Suppressor macrophage treated with lipopolysaccharide for 1 hour (primary cell): ENCODE measurements at places on chromosomes 11 and 22.

DNA sequence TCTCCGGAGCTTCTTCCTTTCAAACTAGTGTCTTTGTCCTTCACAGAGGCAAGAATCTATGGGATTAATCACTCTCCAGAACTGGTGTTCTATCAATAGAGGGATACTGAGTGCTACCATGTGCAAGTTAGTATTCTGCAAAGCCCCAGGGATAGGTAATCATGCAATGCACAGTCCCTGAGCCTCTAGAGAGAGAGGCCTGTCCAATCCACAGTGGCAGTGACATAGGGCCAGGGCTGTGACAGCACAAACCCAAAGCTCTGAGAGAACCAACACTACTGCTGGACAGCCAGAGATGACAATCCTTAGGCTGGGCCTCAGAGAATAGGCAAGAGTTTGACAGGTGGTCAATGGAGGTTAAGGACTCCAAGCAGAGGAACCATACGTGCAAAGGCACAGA is 66.8 kb upstream of the USP47 start:
- no peak for DNase-seq

GRCh38 chr11:74306435-74307175 is 4.8 kb downstream of the P4HA3 start:
- peak; percentile 42 for DNase-seq

GRCh38 chr11:17805873-17806272 is 71.3 kb downstream of the KCNC1 start:
- DNase-seq, result no peak

DNA sequence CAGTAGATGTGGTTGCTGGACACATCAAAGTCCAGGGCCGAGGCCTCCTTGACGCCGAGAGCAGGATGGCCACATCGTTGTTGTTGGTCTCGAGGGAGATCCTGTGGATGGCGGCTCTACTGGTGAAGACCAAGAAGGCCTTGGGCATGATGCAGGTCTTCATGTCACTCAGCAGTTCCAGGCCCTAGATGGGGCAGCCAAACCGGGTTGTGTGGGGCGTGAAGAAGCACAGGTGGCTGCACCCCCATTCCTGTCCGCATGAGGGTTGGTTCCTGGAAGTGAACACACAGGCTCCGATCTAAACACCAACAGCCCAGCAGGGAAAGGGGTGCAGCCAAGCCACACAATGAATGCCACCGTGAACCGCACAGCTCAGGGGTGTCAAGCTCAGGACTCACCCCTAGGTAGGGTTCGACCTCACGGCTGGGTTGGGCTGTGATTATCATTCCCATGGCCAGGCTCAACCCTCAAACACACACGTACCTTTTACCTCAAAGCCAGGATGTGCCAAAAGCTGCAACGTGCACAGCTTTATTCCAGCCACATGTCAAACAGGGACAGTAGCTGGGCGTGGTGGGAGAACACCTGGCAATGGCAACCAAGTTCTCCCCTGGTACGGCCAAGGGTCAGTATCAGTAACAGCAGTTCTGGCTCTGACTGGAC is 132.3 kb downstream of the CRYBB2 start:
- DNase-seq, result no peak

DNA sequence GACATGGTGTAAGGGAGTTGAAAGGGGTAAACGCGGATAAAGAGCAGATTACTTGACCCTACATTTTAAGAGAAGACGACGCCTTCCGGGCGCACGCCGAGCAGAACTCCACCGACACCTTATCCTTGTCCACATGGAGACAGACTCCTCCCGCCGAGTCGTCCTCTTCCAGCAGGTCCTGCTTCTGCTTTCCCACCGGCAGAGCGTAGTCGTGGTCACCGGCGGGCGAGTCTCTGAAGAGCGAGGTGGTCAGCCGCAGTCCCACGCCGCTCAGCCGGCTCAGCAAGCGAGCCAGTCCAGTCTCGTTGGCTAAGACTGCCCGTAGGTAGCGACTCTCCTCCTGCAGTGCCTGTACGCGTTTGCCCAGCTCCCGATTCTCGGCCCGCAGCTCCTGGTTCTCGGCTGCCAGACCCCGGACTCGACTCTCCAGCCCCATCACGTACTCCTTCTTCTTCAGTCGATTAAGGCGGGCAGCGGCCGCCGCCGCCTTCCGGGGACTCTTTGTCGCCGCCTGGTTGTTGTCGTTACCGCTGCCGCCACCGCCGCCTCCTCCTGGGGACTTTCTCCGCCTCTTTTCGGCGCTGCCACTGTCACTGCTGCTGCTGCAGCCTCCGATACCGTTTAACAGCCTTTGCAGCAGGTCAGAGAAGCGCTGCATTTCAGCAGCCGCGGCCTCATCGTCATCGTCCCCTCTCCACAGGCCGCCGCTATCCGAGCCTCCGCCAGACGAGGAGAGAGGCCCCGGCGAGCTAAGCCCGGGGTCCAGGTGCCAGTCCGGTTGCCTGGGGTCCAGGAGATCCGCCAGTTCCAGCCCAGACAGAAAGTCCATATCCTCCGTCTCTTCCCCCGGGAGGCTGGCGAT is 945 bp downstream of the CREBZF start:
- peak; percentile 93 for DNase-seq

- no peak for DNase-seq
These were observed 36.2 kb upstream of the TRPC6 start for GRCh38 chr11:101620026-101620425.

- DNase-seq, result no peak
These were observed 14.7 kb upstream of the GLB1L2 start for GRCh38 chr11:134317103-134317502.

- no peak for DNase-seq
These were observed 358.7 kb upstream of the PDGFD start for GRCh38 chr11:104522650-104523049.

DNA sequence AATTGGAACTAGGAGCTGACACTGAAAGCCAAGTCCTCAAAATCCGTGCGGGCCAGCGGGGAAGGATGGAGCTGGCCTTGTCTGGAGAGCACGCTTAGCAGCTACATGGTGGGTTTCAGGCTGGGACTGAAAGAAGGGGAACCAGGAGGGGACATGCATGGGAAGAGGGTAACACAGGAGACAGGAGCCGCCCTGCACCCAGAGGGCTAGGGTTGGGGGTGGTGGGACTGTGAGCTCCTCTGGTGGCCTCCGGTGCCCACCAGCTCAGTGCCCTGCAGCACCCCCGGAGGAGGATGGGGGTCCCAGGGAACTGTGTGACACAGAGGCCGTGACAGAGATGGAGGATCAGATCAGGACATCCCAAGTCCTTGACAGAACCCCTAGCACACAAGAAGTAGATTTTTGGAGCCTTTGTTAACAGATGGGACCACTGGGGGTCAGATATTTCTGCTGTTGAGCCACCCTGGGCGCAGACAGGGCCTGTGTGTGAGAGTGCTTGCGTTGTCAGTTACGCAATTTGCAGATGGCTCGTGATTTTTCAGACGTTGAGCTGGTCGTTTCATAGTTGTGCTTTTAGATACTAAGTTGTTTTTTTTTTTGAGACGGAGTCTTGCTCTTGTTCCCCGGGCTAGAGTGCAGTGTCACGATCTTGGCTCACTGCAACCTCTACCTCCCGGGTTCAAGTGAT is 21.3 kb upstream of the GRAMD4 start:
- peak; percentile 76 for DNase-seq

- DNase-seq, result no peak
These were observed 1071.7 kb upstream of the TENM4 start for GRCh38 chr11:80512491-80512890.

- no peak for DNase-seq
These were observed 282.9 kb downstream of the LUZP2 start for GRCh38 chr11:24779791-24780190.

GRCh38 chr22:17924735-17925364 is 99.5 kb downstream of the MICAL3 start:
- no peak for DNase-seq

GRCh38 chr22:23204125-23204488 is 23.8 kb downstream of the BCR start:
- no peak for DNase-seq

DNA sequence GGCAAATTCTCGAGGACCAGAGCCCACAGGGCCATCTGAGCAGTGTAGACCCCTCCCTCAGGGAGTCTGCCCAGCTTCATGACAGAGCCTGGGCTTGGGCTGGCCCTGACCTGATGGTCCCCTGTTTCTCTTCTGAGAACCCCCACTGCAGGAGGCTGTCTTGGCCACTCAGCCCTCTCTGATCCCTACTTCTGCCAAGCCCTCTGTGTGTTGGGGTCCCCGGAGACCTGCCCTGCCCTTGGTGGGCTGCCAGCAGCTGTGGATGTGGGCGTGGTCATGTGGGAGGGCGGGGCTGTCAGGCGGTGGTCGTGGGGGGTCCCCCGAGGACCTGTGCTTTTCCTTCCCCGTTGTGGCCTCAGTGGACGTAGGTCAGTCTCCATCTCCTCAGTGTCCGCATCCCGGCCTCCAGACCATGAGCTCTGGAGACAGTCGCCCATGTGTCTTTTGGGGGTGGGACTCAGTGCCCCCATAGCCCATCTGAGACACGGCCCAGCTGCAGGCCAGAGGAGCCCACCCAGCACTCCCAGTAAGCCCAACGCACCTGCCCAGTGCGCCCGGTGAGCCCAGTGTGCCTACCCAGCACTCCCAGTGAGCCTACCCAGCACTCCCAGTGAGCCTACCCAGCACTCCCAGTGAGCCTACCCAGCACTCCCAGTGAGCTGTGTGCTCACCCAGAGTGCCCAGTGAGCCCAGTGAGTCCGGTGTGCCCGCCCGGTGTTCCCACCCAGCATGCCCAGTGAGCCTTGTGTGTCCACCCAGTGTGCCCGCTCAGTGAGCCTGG is 409.2 kb downstream of the TBC1D22A start:
- no peak for DNase-seq

- no peak for DNase-seq
These were observed 29.2 kb downstream of the GUCY1A2 start for GRCh38 chr11:106989078-106989455.

- DNase-seq, result no peak
These were observed 28.0 kb downstream of the SGSM1 start for GRCh38 chr22:24833881-24834495.

GRCh38 chr11:33268945-33269540 is 11.9 kb downstream of the HIPK3 start:
- DNase-seq, result no peak

DNA sequence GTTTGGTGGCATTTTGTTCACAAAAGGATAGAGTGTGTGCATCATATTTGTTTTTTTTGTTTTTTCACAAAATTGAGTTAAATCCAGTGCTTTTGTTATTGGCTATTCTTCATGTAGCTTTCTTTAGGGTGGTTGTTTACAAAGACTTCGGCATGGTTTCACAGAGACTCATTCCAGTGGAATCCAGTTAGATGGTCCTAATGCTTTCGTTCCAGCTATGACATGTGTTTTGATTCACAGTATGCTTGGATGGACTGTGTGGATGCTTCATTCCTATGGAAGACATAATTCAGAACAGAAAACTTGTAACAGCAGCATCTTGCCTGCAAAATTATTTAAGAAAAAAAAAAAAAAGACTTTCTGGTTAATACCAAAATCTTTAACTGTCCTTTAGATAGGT is 97.9 kb downstream of the PDHX start:
- DNase-seq, result no peak

GRCh38 chr11:117950301-117950700 is 21.1 kb upstream of the TMPRSS13 start:
- DNase-seq, result peak; percentile 63

DNA sequence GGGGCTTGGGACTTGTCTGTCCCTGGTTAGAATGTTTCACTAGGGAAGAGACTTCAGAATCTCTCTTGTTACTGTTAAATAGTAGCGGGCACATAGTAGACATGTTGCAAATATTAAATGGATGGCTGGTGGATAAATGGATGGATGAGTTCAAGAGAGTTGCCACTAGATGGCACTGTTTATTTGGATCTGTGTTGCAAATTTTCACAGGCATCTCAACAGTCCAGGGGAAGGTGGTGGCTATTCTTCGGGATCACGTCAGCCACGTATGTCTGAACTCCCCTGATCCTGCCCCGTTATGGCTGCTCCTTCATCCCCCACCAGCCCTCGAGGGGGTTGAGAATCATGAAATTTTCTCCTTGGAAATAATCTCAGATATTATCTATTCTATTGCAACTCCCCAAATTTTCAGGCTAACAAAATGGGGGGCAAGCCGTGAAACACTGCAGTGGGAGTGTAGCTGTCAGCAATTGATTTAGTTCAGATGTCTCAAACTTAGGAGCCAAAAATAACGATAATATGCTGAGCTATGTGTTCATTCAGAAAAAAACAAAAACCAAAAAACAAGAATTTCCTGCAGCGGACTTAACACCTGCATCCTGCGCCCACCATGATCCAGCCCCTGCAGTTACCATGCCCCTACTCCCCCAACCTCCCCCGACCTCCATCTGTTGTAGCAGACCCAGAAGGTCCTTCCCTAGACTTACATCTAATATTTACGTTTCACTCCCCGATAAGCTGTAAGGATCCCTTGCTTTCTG is 29.1 kb upstream of the BIRC3 start:
- DNase-seq, result peak; percentile 88

GRCh38 chr11:104531894-104532293 is 366.4 kb downstream of the CASP12 start:
- peak; percentile 56 for DNase-seq

DNA sequence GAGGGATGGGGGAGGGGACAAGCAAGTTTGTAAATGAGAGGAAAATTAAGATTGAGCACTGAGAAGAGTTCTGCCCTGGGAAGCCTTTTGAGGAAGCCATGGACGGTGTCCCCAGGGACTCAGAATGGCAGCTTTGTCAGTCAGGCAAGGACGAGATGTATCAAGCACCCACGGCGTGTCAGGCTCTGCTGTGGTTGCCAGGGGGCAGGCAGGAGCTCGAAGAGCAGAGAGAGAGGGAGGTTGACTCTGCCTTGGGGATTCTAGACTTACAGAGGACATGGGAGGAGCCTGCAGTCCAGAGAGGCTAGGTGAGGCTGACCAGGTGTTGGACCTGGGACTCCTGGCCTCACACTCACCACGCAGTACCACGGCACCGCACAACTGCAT is 29.1 kb upstream of the SYT7 start:
- peak; percentile 23 for DNase-seq

DNA sequence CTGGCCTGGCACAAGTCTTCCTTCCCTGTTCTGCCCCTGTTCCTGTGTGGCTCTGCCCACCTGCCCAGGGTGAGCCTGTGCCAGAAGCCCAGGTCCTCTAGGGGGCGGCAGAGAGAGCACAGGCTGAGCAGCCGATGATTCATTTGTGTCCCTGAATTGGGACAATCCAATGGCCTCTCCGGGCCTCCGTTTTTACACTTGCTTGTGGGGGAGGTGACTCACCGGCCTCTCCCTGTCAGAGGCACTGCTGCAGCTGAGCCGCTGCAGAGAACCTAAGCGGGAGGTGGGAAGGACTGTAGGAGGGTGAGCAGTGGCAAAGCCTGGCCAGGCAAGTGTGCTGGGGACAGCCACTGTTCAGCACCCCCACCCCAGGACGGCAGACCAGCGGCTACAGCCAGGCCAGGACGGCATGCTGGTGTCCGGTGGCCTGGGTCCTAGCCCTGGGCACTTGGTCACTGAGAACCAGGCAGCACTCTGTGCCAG is 65.2 kb upstream of the LMO1 start:
- peak; percentile 99 for DNase-seq
